ENCODE measurements at places on chromosomes 7 and 10.

GRCh38 chr10:112304267-112304859, 21.2 kb downstream of the TECTB start:
- DNase-seq = no peak

- no peak for DNase-seq
Observed at GRCh38 chr10:126551202-126551601, 119.3 kb downstream of the C10orf90 start.

DNA sequence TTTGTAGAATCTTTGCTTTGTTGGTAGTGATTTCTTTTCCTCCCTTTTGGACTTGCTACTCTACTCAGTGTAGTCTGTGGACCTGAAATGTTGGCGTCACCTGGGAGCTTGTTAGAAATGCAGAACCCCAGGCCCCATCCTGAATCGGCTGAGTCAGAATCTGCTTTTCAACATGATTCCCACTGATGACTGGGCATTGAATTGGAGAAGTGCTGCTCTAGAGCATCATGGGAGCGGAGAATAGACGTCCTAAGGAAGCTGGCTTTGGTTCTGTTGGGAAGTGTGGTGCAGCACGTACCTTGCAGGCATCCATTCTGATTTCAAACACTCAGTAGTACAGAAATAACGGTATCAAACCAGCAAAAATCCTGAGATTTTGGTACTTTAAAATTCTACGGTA, 54.7 kb downstream of the RBM33 start:
- DNase-seq = no peak

- DNase-seq = no peak
Observed at GRCh38 chr7:3969286-3969685, 668.2 kb downstream of the SDK1 start.

- no peak for DNase-seq
Observed at GRCh38 chr7:11175371-11175770, 201.7 kb downstream of the PHF14 start.

GRCh38 chr10:126917975-126918908, 13.0 kb downstream of the DOCK1 start:
- no peak for DNase-seq

DNA sequence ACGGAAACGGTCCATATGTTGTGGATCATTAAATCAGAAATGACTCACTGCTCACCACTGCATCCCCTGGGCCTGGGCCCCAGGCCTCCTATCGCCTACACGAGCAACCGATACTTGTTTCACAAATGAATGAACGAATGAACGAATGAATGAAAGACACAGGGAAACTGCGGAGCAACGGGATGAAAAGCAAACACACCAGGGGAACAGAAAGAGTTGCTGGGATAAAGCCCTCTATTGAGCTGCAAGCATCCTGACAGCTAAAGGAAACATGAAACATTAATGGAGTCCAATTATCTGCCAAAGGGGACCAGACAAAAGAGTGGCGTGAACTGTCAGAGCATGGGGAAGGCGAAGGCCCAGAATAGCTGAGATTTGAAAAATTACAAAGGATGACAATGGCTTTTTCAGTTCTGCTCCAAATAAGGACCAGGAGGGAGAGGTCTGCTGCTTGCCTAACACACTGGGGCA, 92.1 kb downstream of the GRB10 start:
- DNase-seq = no peak

DNA sequence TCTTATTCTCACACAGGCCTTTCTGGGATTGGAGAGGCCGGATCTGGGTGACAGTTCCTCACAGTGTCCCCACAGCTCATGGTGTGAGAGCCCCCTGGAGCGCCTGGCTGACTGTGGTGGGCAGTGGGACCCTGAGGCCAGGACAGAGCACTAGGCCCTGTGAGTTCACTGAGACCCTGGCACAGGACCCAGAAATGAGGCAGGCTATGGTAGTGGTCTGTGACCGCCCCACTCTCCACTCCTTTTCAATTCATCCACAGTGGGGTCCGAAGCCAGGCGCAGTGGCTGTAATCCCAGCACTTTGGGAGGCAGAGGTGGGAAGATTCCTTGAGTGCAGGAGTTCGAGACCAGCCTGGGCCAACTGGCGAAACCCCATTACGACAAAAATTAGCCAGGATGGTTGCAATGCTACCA, 95.9 kb upstream of the TNRC18 start:
- no peak for DNase-seq

GRCh38 chr10:102605712-102606111, 38.6 kb upstream of the TRIM8 start:
- DNase-seq = no peak

DNA sequence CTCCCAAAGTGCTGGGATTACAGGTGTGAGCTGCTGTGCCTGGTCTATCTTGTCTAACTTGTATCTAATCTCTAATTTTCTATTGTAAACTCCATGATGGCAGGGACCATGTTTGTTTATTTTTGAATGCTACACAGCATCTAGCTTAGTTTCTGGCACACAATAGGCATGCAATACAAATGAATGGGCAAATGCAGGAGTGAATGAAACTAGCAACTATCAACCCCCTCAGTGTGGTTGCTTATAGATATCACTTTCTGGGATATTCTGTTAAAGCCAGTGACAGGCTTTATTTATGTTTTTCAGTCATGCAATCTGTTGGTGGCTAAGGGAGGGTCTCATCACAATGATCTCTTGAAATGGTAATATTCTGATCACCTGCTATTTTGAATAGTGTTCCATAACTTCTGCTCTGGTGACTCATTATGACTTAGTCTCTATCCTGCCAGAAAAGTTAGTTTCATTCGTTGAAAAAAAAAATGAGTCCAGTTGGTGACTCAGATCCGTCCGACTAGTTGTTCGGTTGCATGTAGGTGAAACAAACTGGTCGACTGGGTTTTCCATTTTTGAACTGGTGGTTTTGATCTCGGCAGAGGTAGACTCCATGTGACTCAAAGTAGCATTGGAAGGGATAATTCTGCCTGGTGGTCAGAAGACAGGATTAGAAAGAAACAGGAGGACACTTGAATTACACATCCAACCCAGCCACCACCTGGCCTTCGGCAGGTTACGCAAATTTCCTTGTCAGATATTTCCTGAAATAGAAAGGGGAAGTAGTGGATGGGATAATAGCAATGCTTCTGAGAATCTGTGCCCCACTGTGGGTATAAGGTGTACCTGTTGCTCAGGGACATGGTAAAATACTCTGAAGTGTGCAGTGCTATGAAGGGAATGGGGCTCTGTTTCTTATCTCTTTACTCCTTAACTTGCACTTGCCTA, 76.8 kb downstream of the GATA3 start:
- peak; percentile 92 for DNase-seq

DNA sequence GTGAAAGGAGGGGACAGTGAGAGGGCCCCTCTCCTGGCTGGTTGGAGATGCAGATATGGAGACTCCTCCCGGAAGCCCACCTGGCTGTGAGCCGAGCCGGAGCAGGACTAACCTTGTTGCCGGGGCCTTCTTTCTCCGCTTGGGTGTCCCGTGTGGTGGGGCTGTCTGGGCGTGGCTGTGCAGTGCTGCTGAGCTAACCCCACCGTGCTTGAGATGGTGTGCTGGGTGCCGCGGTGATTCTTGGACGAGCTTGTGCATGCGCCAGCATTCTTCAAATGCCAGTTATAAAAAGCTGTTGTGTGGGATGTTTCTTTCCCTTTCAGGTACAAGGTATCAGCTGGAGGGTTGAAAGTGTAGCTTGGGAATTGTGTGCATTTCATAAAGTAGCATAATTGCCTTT, 48.8 kb downstream of the DAGLB start:
- no peak for DNase-seq

DNA sequence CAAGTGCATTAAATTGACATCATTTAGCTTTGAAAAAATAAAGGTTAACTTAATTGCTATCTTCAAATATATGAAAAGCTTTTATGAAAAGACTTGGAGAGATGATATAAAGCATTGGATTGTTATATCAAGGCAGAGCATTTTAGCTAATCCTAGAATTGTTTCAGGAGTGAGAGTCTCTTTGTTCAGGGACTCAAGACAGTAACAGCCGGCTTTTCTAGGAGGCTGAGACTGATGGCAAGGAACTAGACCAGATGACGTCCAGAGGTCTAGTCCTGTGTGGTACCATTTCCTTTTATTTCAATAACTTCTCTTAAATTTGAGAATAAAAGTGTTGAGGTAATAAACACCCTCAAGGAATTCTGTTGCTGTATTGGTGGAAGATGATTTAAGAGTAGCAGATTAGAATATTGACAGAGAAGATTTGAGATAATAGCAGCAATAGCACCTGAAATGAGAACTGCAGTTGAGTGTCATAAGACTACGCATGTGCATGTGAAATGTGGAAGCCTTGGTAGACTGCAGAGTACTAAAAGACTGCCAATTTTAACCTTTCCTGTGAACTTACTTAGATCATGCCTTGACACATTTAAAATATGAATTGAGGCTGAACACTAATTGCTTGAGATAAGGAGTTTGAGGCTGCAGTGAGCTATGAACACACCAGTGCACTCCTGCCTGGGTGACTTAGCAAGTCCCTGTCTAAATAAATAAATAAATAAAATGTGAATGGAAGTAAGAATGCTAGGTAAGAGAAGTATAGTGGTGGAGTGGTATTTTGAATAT, 79.6 kb downstream of the ZNRF2 start:
- no peak for DNase-seq

DNA sequence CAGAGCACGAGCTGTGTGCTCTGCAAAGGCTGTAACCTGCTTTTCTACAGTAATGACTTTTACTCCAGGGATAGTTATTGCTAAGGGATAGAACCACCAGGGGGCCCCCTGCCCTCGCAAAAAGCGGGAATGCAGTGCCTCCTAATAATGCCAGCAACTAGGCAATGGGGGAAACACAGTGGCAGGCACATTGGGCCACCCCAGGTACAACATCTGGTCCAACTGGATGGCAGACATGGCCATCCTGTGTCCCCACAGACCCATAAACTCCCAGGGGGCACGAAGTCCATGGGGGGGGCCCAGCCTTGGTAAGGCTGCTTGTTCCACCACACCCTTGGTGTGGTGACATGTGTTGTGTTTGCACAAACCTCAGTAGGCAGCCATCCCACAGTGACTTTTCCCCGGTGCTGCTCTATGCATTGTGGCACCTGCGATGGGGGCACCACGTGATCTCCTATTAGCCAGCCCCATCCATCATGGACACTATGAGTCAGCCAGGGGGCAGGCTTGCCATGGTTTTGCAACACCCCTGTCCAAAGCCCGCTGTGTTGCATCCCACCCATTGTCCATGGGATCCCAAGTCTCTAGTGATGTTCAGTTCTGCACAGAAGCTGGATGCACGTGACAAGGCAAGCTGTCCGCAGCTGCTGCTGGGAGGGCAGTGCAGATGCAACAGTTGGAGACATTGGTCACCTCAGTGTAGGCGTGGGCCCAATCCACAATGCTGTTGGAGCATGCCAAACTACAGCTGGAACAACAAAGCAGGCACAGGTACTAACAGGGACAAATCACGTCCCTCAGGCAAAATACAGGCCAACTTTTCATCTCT, 84.0 kb downstream of the ANLN start:
- DNase-seq = peak; percentile 34

DNA sequence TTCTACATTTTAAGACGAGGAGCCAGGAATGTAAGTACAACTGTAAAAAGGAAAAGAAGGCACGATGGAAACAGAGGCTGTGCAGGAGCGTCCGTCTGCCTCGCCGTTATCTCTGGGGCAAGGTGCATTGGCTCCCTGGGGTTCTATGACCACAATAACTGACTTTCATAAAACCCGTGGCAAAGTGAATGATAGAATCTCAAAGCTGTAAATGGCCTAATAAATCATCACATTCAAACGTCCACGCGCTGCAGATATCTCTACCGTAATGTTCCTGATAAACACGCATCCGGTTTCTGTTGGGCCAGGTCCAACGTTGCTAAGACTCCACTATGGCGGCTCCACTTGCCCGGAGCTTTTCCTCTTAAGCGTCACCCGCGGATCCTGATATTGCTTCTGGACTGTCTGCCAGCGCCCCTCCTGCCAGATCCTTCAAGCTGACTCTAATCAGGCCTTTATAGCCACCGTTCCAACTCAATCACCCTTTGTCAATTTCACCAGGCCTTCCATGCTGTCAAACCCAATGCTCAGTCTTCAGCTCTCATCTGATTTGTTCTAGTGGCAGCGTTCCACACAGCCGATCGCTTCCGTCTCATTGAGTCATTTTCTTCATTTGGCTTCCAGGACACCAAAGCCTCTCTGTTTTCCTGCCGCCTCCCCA, 265.6 kb upstream of the FOXK1 start:
- no peak for DNase-seq

GRCh38 chr7:8208816-8209215, 53.2 kb downstream of the ICA1 start:
- DNase-seq = no peak

DNA sequence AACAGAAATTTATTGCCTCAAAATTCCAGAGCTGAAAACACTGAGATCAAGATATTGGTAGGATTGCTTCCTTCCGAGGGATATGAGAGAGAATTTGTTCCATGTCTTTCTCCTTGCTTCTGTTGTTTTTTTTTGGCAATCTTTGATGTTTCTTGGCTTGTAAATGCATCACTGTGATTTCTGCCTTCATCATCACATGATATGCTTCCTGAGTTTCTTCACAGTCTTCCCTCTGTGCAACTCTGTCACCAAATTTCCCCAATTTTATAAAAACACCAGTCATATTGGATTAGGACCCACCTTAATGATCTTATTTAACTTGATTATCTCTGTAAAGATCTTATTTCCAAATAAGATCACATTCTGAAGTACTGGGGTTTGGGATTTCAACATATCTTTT, 14.7 kb downstream of the TMEM236 start:
- DNase-seq = no peak

- no peak for DNase-seq
Observed at GRCh38 chr7:159121068-159121467, 23.6 kb downstream of the VIPR2 start.

DNA sequence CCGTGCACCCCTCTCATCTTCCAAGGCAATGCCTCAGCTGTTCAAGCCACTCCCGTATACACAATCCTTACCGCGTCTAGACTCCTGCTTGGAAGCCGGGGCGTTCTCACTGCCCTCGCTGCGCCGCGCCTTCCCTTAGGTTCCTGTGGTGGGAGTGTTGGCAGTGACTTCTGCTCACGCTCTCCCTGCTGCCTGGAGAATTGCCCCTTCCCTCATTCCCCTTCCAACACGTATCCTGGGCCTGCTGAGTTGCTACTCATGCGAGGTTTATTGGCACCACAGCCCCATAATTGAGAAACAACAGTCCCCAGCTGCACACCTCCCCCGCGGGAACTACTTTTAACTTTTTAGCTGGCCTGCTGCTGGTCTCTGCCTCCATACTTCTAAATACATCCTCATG, 31.9 kb downstream of the RBM17 start:
- no peak for DNase-seq

GRCh38 chr7:134696261-134696660, 49.6 kb downstream of the BPGM start:
- no peak for DNase-seq

DNA sequence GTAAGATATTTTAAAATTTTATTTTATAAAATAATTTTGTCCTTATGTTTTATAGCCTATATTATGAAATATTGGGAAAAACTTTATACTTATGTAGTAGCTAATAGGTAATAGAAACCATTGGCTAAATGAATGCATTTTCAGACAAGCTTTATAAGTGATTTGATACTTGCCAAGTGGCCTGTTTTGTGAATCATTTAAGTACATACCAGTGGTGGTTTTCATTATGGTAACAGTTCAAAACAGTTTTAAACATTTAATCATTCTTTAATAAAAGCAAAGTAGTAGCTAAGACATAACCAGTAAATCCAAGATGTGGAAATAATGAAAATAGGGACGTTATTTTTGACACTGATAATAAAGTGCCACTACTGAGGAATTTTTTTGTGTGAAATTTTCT, 182.2 kb downstream of the PHF14 start:
- no peak for DNase-seq

GRCh38 chr10:125016611-125017202, 74.8 kb downstream of the ZRANB1 start:
- no peak for DNase-seq

Data from RKO (cell line).